ENCODE measurements at places on chromosomes 2 and 18.

GRCh38 chr2:214902286-214902685 lies 92.8 kb upstream of the BARD1 start:
- no peak for DNase-seq

- no peak for DNase-seq
Measured at GRCh38 chr2:149331023-149331400, 625 bp downstream of the LYPD6 start.

GRCh38 chr2:236874866-236875481 lies 210.7 kb upstream of the COPS8 start:
- DNase-seq = no peak

DNA sequence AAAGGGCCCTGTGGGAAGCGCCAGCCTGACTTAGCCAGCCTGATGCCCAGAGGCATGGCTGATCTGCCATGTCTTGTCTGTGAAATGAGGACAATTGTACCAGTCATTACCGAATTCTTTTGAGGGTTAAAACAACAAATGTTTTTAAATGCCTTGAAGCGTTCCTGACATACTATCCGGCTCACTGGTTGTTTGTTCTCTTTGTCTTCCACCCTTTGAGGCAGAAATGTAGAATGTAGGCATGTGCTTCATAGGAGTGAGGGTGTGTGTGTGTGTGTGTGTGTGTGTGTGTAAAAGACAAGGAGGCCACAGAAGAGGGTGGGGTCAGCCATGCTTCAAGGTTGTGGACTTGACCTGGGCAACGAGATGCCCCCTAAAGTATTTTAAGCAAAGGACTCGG lies 35.5 kb downstream of the TGFBRAP1 start:
- DNase-seq = peak; percentile 16

GRCh38 chr18:77084688-77085035 lies 47.9 kb downstream of the MBP start:
- no peak for DNase-seq

DNA sequence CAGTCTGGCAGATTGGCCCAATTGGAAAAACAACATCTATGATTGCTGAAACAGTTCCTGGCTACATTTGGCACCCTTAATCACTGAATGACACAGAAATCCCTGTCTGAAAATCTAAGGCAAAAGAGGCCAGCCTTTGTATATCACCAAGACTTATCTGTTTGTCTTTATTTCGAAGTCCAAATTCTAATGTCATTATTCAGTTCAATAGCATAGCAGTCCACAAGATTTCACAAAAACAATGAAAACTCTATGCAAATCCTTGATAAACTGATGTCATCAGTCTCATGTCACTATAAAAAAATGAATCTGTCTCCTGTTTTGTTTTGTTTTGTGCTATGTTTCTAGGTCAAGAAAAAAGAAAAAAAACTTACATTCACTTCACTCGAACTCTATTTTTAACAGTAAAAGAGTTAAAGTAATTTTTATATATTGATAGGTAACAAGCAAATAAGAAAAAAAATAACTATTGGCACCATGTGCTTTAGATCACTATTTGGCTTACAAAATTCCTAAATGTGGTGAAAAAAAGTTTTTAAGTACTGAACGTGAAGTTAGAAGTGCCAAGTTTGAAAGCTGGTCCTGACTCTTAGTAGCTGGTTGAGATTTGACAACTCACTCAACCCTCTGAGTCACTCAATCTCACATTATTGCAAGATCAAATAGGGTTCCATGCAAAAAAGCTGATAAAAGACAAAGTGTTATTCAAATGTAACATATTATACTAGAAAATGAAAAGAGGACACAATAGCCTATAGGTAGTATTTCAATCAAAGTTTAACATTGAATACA lies 359.3 kb downstream of the IRS1 start:
- DNase-seq = no peak

DNA sequence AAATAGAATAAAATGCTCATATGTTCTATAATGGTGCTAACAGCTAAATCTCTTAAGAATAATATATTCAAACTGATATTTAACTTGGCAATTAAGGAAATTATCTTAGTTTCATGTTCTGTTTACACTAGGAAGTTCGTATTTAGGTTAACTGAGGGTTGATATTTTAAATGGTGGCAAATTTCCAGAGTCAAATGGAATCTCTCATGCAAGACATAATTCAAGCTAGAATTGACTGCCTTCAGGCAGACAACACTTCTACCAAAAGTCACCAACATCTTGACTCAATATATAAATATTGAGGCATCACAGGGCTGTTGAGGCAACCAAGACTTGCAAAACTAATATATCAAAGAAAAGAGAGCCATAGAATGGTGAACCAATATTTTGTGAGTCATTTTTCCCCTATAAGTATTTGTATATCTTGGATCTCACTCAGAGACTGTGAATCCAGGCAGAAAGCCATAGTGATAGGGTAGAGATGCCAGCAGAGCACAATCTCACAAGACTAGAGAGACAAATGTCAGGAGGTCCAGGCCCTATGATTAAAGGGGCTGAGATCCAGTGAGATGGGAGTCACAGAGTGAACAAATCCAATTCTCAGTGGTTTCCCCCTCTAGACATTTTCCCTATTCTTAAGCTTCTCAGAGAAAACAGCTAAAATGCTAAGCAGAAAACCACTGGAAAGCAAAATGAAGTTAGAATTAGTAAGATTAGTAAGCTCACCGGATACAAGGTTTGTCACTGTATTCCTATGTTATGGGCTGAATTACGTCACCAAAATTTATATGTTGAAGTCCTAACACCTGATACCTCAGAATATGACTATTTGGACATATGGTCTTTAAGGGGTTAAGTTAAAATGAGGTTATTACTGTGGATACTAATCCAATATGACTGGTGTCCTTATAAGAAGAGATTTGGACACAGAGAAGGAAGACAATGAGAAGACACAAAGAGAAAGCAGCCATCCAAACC lies 358.2 kb upstream of the UBE2E3 start:
- DNase-seq = no peak

DNA sequence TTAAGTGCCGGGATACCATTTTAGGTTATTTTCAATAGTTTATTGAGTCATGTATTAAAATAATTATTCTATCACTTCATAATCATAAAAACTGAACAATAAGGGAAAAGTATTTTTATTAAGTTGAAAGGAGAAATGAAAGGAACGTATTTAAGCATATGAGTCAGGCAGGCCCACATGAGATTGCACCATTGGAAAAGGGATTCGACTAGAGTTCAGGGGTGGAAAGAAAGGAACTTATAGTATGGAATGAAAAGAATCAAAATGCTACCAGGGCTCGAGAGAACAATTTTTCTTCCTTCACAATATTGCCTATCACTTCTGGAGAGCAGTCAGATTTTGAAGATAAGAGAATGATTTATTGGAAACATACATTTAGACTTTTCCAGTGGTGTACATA lies 516.5 kb upstream of the NETO1 start:
- no peak for DNase-seq

DNA sequence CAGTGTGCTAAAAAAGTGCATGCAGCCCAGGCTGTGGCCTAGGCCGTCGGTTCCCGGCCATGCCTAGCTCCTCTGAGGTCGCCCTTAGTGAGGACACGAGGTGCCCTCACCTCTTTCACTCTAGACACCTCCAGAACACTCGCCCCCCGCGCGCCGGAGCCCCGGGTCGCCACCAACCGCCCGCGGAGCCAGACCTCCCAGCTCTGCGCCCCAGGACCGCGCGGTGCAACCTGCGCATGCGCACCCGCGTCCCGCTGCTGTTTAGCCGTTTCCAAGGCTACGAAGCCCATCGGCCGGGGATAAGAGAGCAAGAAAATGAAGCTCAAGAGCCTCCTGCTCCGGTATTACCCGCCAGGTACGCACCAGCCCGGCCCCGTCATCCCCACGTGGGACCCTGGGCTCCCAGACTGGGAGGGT lies at the start of gene DAW1:
Gene DAW1 (plus strand): TSS at position 257 of the 417 bp plus-strand sequence. CDS start 59 bp downstream, at position 316.
- DNase-seq = no peak

Measured in vagina (tissue), 2 donors.